ENCODE measurements at places on chromosomes 3 and 15. TPM values are rescaled to one million over a fixed set of nuclear protein-coding genes. Genes with fewer than 3 reads are reported as not detected.
A peak's percentile ranks its signal among the peaks of the same experiment; 100 is the strongest.

- no peak for DNase-seq
Measured at GRCh38 chr3:125359700-125360099, 15.4 kb downstream of the ZNF148 start.

DNA sequence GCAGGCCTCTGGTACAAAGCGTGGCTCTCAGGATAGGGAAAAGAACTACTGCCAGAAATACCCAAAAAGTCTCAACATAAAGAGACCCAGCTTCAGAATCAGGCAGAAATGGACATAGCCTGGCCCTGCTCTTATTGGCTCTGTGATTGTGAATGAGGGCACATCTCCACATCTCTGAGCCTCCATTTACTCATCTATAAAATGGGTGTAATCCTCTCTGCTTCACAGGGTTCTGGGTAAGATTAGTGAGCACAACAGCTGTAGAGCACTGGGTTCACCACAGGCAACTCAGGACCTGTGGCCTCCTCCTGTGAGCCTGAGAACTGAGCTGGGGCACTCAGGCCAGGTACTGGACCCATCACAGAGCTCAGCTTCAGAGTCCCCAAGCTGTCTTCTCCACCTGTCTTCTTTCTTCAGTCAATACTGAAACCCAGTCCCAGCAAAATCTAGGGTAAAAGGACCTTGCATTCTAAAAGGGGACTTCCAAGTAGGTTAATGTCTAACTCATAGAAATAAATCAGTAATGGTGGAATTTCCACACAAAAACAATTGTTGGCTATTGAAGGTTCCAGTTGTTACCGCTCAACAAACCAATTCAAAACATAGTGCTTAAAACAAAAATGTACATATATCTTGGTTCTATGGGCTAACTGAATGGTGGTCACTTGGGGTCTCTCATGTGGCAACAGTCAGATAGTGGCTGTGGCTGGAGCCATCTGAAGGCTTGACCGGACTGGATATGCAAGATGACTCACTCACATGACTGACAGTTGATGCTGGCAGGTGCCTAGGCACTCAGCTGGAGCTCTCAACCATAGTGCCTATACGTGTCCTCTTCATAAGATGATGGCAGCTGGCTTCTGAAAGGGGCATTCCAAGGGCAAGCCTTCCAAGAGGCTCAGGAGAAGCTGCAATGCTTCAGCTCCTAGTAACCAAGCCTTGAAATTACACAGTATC lies 47.3 kb downstream of the TRIM42 start:
- DNase-seq = no peak

- peak; percentile 56 for DNase-seq
Measured at GRCh38 chr15:89740137-89740536, 10.9 kb downstream of the MESP1 start.

The CRTAP gene
- 26.5 TPM for polyA plus RNA-seq

The FETUB gene
- 28.6 TPM for polyA plus RNA-seq

The DVL3 gene
- 8.6 TPM for polyA plus RNA-seq

GRCh38 chr3:58422756-58423325 lies 10.8 kb downstream of the PDHB start:
- no peak for DNase-seq
